ENCODE measurements at places on chromosomes 5 and 9.

GRCh38 chr5:150513375-150514309 lies 5.7 kb downstream of the NDST1 start:
- no peak for DNase-seq

- DNase-seq = no peak
These were observed 54.5 kb downstream of the ZNF366 start for GRCh38 chr5:72452515-72453245.

GRCh38 chr9:95971815-95972214 lies 96.3 kb downstream of the ERCC6L2 start:
- DNase-seq = no peak

DNA sequence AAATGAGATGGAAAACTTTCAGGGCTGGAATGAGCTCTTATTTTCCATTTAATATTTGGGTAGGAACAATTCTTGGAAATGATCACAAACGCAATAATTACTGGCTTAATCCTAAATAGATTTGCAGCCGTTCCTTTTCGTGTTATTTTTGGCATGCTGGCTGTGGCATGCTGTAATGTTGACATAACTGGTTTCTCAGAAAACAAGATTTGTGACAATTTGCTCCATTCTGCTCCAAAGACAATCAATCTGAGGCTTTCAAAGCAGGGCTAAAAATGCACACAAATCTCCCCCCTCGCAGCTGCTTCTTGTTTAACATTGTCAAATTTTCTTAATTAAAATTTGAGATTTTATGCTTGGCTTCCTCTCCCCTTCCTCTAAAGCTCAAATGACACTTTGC lies 151.2 kb downstream of the TTC39B start:
- DNase-seq = no peak

- no peak for DNase-seq
These were observed 4.9 kb upstream of the TBCA start for GRCh38 chr5:77781076-77781475.

DNA sequence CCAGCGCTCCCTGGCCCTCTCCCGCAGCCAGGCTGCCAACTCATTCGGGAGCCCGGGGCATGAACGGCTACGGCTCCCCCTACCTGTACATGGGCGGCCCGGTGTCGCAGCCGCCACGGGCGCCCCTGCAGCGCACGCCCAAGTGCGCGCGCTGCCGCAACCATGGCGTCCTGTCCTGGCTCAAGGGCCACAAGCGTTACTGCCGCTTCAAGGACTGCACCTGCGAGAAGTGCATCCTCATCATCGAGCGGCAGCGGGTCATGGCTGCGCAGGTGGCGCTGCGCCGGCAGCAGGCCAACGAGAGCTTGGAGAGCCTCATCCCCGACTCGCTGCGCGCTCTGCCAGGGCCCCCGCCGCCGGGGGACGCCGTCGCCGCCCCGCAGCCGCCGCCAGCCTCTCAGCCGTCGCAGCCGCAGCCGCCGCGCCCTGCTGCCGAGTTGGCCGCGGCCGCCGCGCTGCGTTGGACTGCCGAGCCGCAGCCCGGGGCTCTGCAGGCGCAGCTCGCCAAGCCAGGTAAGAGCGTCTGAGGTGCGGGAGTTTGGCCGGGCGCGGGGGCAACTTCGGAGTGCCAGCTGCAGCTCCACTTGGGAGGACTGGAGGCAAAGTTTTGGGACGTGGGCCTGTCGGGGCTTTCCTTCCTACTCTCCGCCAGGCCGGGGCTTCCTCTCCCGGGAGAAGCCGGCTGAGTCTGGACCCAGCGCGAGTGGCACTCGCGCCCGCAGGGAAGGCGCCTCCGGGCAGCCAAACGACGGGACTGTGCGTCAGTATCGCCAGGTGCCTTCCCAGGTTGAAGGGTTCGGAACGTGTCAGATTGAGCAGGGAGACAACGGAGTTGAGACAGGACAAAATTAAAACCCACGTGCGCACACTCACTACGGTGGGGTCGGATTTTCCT lies 735 bp downstream of the DMRT3 start:
- no peak for DNase-seq

- DNase-seq = no peak
These were observed 3.4 kb downstream of the CNTFR start for GRCh38 chr9:34585946-34586669.

- no peak for DNase-seq
These were observed 23.9 kb downstream of the B4GALT1 start for GRCh38 chr9:33143241-33143661.

DNA sequence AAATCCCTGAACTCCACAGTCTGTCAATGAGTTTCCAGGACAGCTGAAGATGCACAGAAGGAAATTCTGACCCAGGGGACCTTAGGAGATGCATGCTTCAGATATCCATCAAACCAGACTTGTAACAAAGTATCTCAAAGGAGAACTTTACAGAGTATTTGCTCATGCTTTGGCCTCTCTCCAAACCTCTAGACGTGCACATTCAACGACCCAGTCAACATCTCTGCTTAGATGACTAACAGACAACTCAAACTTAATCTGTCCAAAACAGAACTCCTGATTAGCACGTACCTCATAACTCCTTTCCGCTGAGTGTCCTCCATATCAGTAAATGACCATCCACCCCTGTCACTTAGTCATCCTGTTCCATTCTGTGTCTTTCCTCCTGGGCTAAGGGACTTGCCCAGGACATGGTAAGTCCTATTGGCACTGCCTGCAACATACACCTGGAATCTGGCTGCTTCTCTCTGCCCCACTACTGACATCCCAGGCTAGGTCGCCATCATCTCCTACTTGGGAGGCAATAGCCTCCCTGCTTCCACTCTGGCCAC lies 107.4 kb downstream of the LMNB1 start:
- DNase-seq = no peak

DNA sequence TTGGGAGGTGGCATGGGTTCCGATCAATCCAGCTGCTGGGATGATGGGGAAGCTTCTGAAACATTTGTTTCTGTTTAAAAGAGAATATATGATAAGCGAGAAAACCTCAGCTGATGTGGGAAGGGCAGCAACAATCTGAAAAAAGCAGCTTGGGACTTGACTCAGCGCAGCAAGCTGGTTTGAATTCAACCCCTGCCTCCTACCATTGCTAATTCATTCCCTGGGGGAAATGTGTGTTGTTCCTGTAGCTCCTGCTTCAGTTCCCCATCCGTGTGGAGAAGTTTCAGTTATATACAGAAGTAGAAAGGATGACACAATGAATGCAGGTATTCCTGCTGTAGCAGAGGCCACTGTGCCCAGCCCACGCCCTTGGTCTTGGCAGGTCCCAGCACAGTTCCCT lies 145.1 kb downstream of the NXNL2 start:
- no peak for DNase-seq

- no peak for DNase-seq
These were observed 323.6 kb upstream of the PRR16 start for GRCh38 chr5:120140501-120140900.

GRCh38 chr5:169354263-169354662 lies 53.3 kb upstream of the SLIT3 start:
- no peak for DNase-seq

DNA sequence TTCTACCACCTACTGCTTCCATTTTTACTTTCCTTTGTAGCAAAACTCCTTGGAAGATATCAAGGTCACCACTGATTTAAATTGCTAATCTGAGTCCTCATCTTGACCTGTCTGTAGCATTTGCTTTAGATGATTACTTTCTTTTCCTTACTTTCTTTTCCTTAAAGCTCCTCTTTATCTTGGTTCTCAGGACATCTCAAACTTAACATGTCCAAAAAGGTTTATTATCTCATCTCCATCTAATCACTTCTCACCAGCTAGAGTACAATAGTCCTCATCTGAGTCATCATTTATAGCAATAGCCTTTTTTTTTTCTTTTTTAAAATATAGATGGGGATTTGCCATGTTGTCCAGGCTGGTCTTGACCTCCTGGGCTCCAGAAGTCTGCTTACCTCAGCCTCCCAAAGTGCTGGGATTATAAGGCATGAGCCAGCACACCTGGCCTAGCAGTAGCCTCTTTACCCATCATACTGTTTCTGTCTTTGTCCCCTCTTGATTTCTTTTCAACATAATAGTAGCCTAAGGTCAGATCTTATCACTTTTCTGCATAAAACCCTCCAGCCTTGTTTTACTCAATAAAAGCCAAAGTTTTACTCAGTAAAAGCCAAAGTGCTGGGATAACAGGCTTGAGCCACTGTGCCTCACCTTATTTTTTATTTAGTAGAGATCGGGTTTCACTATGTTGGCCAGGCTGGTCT lies 32.9 kb upstream of the GPR21 start:
- peak; percentile 12 for DNase-seq

- DNase-seq = no peak
These were observed 4.3 kb downstream of the CACFD1 start for GRCh38 chr9:133463864-133464615.

GRCh38 chr5:8720506-8720905 lies 825.4 kb downstream of the SEMA5A start:
- no peak for DNase-seq

DNA sequence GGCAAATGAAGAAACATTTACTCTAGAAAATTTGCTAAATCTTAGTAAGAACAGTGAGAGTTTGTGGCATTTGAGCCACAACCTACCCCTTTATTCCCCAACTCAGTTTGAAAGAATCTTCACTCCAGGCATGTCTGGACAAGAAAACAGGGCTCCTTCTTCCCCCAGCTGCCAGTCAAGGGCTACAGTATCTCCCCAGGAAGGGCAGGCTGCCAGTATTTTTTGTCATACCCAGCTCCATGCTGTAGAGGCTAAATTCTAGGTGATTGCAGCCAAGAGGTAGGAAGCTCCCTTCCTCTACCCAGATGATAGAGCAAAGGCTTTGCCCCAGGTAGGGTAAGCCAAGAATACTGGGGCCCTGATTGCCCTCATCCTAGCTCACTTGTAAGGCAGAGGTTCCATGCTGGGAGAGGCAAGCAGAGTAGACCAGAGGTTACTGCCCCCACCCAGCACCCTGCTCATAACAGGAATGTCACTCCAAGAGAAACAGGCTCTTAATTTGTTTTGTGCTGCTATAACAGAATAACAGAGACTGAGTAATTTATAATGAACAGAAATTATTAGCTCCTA lies 20.0 kb upstream of the GRPEL2 start:
- DNase-seq = no peak

DNA sequence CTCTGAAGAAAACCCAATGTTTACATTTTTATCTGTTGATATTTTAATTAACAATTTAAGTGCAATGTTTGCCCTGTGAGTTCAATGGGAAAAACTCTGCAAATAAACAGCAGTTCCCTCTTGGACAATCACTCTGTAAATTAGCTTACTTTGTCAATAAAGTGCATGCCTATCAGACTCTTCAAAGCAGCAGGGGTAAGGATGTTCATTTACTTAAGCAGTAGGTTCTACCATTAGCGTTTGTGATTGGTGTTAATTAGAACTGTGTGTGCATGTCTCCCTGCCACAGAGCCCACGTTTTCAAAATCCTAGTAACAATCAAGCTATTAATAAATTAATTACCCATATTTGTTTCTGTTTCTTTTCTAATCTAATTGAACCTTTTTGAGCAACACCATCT lies 1921.6 kb upstream of the WWC1 start:
- DNase-seq = no peak

GRCh38 chr5:36876965-36877666 lies 547 bp downstream of the NIPBL start:
- peak; percentile 37 for DNase-seq

DNA sequence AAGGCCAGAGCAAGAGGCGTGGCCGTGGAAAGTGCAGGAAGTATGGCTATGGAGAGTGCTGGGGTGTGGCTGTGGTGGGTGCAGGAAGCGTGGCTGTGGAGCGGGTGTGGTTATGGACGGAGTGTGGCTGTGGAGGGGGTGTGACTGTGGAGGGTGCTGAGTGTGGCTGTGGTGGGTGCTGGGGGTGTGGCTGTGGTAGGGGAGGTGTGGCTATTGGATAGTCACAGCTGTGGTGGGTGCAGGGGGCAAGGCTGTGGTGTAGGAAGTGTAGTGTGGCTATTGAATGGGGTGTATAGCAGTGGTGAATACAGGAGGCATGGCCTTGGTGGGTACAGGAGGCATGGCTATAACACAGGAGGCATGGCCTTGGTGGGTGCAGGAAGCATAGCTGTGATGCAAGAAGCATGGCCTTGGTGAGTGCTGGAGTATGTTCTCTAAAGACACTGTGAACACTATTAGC lies 40.8 kb upstream of the SPATA31C2 start:
- no peak for DNase-seq

- peak; percentile 52 for DNase-seq
These were observed 134.1 kb downstream of the NUDT12 start for GRCh38 chr5:103428411-103428871.

GRCh38 chr5:1247811-1248210 lies 22.6 kb downstream of the SLC6A18 start:
- DNase-seq = no peak

DNA sequence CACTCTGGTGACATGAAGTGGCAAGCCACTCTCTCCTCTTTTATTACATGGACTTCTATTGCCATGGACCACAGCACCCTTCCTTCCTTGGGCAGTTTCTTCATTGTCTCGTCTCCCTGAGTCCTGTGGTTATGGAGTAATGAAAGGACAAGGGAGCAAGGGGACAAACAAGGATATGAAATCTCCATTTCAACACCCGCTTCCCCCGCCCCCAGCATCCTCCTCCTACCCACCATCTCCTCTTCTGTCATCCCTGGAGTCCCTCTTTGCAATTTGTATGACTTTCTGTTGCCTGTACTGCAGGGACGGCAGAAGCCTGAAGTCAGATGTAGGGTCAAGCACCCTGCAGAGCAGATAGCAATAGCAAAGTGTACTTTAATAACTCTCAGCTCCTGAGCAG lies 300.7 kb upstream of the CLINT1 start:
- no peak for DNase-seq

DNA sequence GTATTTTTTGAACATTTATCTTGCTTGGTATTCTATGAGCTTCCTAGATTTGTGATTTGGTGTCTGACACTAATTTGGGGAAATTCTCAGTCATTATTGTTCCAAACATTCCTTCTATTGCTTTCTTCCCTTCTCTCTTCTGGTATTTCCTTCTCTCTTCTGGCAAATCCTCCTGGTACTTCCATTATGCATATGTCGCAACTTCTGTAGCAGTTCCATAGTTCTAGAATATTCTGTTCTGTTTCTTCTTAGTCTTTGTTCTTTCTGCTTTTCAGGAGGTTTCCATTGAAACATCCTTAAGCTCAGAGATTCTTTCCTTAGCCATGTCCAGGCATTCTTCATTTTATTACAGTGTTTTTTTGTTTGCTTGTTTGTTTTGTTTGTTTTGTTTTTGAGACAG lies 155.2 kb upstream of the PIK3R1 start:
- DNase-seq = no peak

- DNase-seq = no peak
These were observed 55.6 kb downstream of the CMYA5 start for GRCh38 chr5:79745255-79745654.

- no peak for DNase-seq
These were observed 720 bp downstream of the NUDT12 start for GRCh38 chr5:103561685-103562452.

DNA sequence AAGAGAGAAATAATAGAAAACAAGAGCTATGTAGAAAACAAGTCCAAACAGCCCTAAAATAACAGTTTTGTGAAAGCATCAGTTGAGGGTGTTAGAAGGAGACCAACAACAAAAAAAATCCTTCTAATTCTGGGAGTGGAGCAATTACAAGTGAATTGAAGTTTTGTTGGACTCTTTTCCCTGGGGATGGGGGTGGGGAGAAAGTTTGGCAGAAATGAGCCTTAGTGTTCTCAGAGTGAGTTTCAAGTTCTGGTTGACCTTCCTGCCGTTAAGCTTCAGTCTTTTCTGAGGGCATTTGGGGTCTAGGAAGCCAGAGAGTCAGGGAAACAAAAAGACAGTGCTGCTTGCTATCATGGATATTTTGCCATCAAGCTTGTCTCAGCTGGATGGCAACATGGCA lies 106.3 kb upstream of the TRIM32 start:
- no peak for DNase-seq

Measured in T-helper 2 cell (primary cell).